Left lung (tissue), 14 donors: ENCODE measurements at places on chromosomes 6 and 20. TPM values are rescaled to one million over a fixed set of nuclear protein-coding genes. Genes with fewer than 3 reads are reported as not detected.

DNA sequence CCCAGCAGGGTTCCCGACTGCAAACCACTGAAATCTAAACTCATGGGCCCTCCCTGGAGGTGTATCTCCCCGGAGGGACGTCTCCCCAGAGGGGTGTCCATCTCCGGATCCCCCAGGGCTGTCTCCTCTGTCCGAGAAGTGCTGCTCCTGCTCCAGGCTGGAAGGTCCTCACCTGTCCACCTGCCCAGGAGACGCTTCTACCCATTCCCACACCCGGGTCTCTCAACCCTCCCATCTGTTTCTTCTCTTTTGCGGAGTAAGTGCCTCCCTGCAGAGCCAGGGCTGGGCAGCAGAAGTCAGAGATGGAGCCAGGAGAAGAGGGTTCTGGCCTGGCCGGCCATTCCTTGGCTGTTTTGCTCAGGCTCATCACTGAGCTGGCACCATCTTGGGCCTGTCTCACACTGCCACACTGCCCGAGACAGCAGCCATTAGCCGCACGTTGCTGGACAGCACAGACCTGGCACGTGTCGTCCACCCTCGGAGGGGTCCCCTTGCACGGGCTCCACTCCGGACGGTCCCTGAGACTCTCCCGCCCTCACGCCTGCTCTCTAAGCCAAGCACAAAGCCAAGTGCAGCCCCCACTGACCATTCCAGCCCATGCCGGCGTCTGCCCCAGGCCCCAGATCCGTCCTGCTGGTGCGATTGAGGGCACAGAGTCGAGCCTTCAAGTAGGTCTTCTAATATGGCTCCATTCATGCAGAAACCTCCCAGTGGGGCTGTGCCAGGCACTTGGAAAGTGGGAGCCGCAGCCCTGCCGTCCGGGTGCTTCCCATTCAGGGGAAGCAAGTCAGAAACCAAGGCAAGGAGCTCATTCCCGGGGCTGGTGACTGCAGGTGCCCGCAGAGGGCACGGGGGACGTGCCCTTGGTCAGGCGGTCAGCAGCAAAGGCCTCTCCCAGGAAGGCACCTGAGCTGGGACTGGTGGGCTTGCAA is 367.7 kb downstream of the TAF4 start:
- DNase-seq, result no peak

DNA sequence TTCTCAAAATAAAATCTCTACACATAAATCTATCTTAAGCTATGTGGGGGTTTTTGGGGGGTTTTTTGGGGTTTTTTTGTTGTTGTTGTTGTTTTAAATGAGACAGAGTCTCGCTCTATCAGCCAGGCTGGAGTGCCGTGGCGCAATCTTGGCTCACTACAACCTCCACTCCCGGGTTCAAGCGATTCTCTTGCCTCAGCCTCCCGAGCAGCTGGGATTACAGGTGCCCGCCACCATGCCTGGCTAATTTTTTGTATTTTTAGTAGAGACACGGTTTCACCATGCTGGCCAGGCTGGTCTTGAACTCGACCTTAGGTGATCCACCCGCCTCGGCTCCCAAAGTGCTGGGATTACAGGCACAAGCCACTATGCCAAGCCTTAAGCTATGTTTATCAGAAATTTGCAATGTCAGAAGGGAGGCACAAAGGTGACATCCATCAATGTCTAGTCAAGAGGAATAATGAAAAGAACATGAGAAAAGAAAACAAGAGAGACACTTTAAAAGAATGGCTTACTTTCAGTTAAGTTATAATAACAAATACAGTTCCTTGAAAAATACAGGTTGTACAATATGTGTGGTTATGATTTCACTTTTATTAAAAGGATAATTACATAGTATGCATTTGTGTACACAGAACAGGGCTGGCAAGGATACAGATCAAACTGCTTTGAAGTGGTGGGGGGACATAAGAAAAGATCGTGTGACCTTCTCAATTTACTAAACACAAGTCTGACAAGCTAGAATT is 28.6 kb downstream of the SLC23A2 start:
- no peak for DNase-seq

Gene FLRT3
- 20.1 TPM for polyA plus RNA-seq

DNA sequence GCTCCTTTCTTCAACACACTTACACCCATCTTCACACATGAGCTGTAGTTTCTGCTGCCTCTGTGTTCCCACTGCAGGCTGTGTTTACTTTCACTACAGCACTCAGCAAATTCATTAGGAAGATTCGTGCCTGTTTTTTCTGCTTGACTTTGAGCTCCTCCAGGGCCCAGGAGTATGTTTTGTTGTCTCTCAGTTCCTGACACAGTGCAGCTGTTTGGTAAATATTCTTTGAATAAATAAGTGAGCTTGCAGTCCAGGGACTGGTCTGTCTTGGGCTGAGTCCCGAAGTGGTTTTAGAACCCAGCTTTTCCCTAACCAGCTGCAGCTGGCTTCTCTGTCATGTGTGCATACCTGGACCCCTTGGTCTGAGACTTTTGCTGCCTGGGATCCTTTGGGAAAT is 46.6 kb upstream of the CCN6 start:
- peak; percentile 68 for DNase-seq

DNA sequence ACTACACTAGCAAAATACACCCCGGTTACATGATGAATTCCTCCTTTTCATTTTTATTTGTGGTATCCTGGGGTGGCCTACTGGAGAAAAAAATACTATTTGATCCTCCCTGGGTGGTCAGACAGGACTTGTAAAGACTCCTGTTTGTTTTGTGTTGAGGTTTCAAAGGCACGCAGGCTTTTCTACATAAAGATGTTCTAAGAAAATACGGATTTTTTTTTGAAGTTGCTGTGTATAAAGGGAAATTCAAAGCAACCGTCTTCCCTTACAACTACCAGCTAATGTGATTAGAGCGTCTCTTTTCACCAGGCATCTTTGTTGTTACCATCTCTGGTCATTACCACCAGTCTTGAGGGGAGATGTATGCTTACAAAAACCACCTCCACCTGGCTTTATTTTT is 187.1 kb downstream of the SOX4 start:
- no peak for DNase-seq

Gene BPIFB2
- not detected for polyA plus RNA-seq

Gene SLC26A8
- polyA plus RNA-seq, result 0.56 TPM

DNA sequence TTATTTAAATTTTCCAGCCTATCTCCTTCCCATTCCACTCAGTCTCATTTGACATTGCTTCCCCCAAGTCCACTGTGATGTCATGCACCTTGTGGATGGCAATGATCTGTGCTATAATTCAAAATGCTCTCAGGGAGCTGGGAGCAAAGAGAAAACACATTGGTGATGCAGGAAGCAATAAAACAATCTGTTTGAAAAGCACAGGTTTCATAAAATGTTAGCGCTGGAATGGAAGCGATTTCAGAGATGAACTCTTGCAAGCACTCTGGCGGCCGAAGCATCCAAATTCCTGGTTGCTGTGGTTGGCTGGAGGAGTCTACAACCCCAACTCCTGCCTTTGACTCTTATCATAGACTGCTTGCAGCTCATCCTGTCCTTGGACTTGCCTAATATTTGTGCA is 167.0 kb downstream of the GMPR start:
- no peak for DNase-seq

Gene VTA1
- polyA plus RNA-seq, result 73.5 TPM

- DNase-seq, result no peak
Observed at GRCh38 chr6:149974825-149975224, 11.1 kb downstream of the ULBP1 start.

Gene CLPSL2
- polyA plus RNA-seq, result not detected

Gene CLDN20
- 4.3 TPM for polyA plus RNA-seq

Gene HACE1
- polyA plus RNA-seq, result 25.7 TPM

GRCh38 chr6:108927927-108928326 is 79.7 kb downstream of the ARMC2 start:
- DNase-seq, result no peak

Gene CLVS2
- 0.23 TPM for polyA plus RNA-seq

Gene TSPO2
- polyA plus RNA-seq, result 0.69 TPM

- peak; percentile 73 for DNase-seq
Observed at GRCh38 chr20:63661959-63662812, 4.1 kb downstream of the RTEL1 start.

- DNase-seq, result no peak
Observed at GRCh38 chr6:131756039-131756438, 45.2 kb upstream of the CTAGE9 start.

- no peak for DNase-seq
Observed at GRCh38 chr6:114055349-114055748, 84.4 kb upstream of the HDAC2 start.

DNA sequence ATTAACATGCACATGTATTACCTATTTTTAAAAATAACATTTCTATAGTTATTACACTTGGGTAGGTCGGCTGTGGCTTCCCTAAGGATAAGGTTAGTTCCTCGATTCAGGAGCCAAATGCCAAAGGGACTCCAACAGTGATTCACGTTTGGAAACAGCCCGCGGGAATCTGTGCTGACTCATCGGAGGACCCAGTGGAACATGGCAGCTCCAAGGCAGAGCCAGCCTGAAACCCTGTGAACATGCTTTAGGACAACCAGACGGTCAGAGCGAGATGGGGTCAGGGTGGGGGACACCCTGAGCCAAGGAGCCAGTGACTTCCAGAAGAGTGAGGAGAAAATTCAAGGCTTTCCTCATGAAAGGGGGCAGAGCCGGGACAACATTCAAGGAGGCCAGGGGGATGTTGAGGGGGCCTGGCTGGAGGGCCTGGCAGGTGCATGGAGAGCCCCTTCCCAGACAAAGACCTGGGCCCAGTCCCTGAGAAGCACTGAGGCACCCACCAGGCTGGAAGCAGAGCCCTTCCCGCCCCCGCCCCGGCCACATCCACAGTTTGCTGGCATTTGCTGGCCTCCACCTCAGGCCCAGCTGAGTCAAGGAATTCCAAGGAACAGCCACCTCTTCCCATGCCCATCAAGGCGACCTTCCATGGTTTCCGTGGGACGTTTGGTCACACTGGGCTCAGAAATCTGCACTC is 133.2 kb downstream of the SNX5 start:
- DNase-seq, result no peak

DNA sequence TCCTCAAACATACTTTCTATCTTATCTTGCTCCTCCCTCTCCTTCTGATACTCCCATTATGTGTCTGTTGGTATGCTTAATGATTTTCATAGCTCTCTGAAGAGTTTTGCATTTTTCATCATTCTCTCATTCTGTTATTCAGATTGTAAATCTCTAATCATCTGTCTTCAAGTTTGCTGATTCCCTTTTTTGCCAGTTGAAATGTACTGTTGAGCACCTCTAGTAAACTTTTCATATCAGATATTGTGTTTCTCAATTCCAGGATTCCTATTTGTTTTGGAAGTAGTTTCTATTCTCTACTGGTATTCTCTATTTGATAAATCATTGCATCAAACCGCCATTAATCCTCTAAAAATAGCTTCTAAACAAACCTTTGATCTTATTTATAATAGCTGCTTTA is 387.7 kb downstream of the PAX1 start:
- DNase-seq, result no peak

- DNase-seq, result no peak
Observed at GRCh38 chr20:41407607-41408006, 41.0 kb upstream of the EMILIN3 start.

DNA sequence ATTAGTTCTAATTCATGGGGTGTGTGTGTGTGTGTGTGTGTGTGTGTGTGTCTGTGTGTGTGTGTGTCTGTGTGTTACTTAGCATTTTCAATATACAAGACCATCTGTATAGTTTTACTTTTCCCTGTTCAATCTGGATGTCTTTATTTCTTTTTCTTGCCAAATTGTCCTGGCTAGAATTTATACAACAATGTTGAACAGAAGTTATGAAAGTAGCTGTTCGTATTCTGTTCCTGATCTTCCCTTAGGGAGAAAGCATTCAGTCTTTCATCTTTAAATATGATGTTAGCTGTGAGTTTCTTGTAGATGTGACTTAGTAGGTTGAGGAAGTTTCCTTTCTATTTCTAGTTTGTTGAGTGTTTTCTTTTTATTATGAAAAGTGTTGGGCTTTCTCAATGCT is 334.7 kb upstream of the RNF24 start:
- no peak for DNase-seq
